ENCODE measurements at places on chromosomes 2 and 18.

DNA sequence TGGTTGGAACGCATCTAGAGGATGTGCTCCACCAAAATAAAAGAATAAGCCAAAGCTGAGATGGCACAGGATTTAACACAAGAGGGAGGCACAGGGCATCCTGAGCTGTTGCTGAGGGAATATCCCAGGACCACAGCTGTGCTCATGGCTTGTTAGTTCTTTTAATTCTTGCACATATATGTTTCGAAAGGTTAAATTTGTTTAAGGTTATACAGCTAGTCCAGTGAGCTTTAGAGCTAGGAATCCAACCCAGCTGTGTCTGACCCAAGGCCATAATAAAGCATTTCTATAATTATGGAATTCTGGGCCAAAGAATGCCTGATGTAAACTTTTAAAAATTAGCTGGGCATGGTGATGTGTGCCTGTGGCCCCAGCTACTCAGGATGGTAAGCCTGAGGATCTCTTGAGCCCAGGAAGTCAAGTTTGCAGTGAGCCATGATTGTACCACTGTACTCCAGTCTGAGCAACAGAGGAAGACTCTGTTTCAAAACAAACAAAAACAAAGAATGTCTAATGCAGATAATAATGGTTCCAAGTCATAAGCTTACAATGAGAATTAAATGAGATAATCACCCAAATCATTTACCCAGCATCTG lies 66.4 kb upstream of the CCBE1 start:
- DNase-seq = no peak

DNA sequence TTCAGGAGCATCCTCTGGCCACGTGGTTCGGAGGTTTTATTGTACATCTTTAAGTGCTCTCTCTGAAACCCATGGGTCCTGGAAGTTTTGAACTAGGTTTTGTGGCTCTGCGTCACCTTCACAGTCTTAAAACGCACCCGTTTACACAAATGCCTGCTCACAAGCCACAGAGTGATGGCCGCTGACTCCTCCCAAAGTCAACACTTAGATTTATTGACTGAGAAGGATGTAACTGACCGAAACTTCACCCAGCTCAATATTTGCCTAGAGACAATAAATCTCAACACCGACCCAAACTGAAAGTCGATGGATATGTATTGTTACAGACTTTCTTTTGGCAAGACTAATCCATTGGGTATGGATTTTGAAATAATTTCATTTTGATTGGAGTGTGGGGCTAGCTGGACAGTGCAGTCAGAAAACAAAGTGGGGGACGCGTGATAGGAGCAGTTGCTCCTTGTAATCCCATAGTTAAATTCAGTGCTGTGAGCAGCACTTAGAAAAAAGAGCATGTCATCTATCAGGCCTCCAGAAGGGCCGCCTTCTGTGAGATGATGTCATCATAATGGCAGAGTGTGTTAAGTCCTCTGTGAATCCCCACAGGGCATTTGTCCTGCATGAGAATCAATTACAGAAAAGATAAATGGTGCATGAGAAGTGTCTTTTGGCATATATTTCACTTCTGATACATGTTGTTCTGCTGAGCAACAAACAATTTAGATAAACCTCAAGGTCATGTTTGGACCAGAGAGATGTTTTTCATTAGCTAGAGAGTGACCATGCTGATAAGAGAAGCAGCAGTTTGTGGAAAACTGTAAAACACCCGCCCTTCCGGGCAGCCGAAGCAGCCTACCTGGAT lies 183.7 kb downstream of the INO80D start:
- DNase-seq = no peak

- DNase-seq = no peak
These were observed 128.9 kb upstream of the RIOK3 start for GRCh38 chr18:23324056-23324811.

DNA sequence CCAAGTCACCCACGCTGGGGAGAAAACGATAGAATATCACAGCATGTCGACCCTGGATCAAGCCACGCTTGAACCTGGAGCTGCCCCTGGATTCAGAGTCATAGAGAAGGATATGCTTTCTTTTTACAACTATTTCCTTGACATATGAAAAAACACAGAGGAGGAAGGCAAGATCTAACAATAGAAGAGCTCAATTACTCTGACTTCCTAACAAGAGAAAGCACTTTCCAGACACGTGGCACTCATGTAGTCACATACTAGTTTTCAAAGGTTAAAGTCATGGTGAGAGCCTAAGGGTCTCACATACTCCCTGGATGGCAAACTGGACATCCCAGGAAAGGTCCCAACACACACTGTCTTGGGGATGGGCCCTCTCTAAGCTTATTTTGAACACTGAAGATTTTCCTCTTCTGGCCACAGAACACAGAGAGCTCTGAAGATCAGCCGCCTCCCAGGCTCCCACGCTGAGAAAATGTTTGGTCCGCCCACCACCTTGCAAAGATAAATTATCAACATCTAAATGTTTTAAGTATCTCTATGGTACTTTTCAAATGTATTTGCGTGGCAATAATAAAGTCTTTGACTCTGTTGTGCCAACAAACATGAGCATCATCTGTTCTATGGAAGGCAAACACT lies 4.9 kb downstream of the PXDN start:
- DNase-seq = no peak

Measured in retinal pigment epithelial cell (primary cell).